Progenitor cell of endocrine pancreas (in vitro differentiated cells): ENCODE measurements at places on chromosomes 7 and 10. TPM values are rescaled to one million over a fixed set of nuclear protein-coding genes. Genes with fewer than 3 reads are reported as not detected.

The TNS3 gene
- 117 and 120 TPM in 2 replicates for total RNA-seq

The RBM17 gene
- 122 and 138 TPM in 2 replicates for total RNA-seq

The PDIA4 gene
- total RNA-seq: 238 TPM in 2 replicates

The PRPS1L1 gene
- not detected in 2 replicates for total RNA-seq

The FXYD4 gene
- not detected in 2 replicates for total RNA-seq

The PTPN20 gene
- total RNA-seq: 0.55 TPM in 1 of 2 replicates, not detected in the other
